ENCODE measurements at places on chromosomes 6 and 20.

DNA sequence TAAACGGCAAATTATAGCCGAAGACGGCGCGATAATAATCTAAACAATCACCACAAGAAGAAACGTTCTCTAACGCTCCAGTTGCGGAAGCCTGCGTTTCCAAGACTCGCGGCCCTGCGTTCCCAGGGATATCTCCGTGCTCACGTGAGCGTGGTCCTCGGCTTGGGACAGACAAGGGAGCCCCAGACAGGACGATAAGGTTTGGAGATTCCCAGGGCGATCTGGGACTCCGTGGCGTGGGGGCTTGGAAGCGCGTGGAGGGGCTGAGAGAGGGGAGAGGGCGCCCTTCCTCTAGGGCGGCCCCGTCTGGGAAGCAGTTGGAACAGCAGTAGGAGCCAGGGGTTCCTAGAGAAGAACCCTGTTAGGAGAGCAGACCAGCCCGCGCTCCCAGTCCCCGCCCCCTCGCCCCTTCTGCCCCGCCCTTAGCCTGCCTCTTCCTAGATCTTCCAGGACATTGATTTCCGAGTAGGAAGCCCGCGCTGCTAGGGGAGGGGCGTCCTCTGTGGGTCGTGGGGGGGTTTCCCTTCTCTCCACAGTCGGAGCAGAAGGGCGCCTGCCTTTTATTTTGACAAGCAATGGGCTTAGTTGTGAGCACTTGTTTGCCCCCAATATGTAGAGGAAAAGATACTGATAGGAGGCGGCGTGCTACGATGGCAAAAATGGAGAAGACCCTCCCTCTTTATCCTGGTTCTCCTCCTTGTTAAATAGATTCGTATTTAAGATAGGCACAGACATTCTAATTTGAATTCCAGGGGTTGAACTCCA lies 10.6 kb downstream of the NRN1 start:
- no peak for DNase-seq

DNA sequence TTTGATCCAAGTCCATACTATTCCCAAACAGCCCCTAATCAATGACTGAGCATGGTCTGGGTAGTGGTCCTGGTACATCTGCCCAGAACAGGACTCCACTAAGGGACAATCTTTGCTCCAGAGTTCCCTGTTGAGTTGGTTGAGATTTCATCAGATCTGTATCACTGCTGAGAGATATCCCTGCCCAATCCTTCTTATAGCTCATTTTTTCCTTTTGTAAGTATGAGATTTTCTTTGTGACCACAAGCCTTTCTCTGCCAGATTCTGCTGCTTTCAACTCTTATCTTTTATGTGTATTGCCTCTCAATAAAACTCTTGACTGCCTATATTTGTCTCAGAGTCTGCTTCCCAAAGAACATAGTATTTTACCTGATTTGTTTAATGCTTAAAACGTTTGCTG lies 46.2 kb upstream of the LAMA2 start:
- DNase-seq = no peak

- no peak for DNase-seq
Observed at GRCh38 chr6:67112120-67112519, 1405.1 kb upstream of the EYS start.

DNA sequence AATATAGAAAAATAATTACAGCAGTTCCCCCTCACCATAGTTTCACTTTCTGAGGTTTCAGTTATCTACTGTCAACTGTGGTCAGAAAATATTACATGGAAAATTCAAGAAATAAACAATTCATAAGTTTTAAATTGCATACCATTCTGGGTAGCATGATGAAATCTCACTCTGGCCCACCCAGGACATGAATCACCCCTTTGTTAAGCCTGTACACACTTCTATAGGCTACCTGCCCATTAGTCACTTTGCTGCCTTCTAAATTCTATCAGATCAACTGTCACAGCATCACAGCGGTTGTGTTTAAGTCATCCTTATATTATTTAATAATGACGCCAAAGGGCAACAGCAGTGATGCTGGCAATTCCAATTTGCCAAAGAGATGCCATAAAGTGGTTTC lies 140.3 kb upstream of the RUNX2 start:
- DNase-seq = peak; percentile 60

- DNase-seq = no peak
Observed at GRCh38 chr6:135266675-135267074, 85.6 kb downstream of the MYB start.

GRCh38 chr6:77633471-77633870 lies 19.4 kb upstream of the MEI4 start:
- no peak for DNase-seq

DNA sequence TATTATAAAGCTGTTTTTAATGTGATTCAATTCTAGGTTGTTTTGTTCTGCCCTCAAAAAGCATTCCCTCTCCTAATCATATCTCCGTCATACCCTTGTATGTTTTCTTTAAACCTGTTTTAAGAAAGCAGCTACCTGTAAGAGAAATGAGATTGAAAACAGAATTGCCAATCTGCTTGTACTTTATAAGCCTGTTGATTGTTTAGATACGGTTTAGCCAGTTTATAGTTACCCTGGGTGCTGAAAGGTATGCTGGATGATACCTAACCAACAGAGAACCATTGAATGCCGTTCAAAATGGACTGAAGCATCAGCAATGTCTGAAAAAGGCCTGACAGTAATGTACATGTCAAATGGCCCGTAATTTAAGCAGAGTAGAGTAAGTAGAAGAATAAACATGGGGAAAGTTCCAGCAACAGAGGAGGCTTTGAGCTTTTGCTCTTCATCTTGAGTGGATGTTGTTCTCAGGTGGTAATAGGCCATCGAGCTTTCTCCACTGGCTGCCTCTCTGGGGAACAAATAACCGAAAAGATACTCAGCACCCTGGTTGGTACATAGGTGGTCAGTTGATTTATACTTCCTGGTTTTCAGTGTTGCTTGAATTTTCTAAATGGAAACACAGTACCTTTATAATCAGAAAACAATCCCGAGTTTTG lies 27.5 kb downstream of the PTPN1 start:
- DNase-seq = no peak

GRCh38 chr6:168583126-168583525 lies 142.1 kb downstream of the SMOC2 start:
- no peak for DNase-seq

DNA sequence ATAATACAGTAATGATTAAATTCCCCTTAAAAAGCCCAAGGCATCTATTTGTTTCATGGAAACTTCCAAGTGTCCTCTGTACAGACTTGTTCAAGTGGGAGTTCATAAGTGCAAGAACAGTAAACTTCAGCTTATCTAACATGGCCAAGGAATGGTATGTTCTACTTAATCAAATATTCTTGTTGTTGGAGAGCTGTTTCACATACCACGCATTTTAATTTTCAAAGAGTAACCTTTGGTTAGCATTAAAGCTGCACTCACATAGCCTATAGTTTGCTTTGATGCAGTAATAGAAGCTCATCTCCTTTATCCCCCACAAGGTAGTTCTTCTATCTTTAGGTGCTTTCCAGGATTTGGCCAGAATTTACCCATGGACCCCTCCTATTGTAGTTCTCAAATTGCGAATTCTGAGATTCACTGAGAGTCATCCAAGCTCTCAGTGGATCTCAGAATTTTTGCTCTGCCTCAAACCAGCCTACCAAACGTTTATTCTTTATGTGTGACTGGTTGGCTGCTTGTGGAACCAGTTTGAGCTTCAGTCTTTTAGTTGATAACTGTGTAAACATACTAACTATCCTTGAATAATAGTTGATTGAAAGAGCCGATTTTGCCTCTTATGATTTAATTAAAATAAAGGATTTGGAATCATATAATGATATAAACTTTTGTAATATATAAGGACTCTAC lies 668.0 kb upstream of the FLRT3 start:
- DNase-seq = no peak

GRCh38 chr6:6752129-6752528 lies 163.6 kb downstream of the LY86 start:
- DNase-seq = no peak

DNA sequence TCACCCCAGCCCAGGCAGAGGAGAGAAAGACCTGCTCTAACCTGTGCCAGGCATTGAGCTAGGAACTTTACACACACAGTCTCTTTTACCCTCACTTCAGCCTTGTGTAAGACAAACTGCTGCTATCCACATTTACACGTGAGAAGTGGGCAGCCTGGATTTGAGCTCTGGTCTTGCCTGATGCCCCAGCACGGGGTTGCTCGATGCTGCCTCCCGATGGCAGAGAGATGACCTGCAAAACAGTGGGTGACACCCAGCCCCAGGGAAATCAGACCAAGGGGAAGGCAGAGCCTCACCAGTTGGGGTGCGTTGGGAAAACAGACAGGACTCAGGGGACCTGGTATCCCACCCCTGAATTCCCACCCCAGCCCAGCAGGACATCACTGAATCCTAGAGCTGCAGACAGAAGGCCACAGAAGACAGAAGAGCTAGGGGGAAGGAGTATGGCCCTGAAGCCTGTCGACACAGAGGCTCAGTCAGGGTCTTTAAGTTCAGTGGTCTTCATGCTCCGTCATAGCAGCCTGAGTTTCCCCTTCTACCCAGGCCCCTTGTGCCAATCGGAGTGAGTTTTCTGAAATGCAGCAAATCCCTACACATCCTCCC lies 990 bp downstream of the BPI start:
- no peak for DNase-seq

DNA sequence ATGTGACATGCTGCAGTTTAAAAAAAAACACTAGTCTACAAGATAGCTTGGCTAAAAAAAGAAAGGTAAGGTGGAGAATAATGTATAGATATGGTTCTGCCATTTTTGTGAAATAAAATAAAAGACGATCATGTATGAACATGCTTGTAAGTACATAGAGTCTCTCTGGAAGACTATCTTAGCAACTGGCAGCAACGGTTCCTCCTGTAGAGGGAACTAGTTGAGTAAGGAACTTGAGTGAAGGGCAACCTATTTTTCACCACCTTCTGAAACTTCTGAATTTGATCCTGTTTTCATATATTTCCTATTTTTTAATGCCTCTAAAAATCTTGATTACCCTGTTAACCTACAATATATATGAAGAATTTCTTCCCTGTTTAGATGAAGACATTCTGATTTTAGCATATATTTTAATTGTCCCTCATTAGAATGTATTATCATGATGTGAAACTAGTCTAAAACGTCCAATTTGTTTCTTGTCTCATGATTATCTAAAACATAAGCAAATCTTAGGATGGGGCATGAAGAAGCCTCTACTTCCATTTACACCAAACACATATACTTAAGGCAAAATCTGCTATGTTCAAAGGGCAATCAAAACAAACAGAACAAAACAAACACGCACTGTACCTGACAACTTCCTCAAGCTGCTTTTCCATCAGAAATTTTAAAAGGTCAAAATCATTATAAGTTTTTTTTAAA lies 202.5 kb downstream of the ISM1 start:
- DNase-seq = no peak

- DNase-seq = no peak
Observed at GRCh38 chr6:89566008-89566800, 72.3 kb downstream of the LYRM2 start.

DNA sequence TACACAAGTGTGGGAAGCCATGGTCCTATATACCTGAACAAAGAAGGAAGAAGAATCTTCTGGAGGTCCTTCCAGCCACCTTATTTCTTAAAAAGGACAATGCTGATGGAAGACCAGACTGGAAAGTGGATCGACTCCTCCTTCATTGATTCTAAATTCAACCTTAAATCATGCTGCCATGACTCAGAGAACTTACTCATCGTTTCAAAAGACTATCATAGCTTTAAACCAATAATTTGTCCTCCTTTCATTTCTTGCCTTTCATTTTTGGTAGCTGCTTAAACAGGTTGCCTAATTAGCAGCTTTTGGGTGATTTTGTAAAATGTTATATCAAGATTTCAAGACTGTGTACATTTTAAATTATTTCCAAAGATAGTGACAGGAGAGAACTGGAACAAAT lies 60.8 kb downstream of the RTN4IP1 start:
- DNase-seq = no peak

DNA sequence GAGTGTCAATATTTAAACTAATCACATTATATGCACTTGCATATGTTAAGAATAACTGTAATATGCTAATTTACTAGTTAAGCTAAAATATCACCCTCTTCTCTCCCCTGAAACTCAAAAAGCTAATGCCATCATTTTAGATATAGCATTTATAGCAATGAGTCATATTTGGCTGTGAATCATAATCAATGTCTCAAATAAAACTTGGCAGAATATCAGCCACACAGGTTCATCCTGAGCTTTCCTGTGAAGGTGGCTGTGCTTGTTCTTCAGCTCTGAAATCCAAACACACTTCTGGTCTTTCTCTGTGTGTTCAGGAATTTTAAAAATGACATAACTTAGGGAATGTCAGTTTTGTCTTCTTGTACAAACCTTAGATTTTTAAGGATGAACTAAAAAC lies 12.8 kb upstream of the PNRC1 start:
- DNase-seq = peak; percentile 46

- DNase-seq = no peak
Observed at GRCh38 chr20:12321736-12322135, 404.0 kb downstream of the BTBD3 start.

GRCh38 chr6:133991096-133991593 lies 38.1 kb downstream of the TBPL1 start:
- DNase-seq = no peak

GRCh38 chr6:144417681-144418080 lies 132.5 kb downstream of the UTRN start:
- no peak for DNase-seq

DNA sequence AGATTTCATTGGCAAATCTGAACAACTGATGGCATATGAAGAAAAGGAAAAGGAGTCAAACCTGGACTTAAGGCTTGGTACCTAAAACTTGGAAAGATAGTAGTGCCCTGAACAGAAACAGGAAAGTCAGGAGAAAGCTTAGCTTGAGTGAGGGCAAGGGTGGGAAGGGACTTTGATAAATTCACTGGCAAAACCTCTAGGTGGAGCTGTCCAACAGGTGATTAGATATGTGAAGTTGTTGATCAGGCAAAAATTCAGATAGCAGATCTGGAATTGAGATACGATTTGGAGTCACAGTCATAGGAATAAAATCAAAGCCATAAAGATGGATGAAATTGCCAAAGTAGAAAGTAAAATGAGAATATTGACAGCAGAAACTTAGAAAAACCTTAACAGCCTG lies 16.1 kb upstream of the ZNF292 start:
- DNase-seq = no peak
